Stimulated activated naive B cell treated with anti-CD40 and anti-IgM and Interleukin-4, amounts not matched to agents 10 μg/mL and 1 μg/mL and 100 μg/mL, for 72 hours (primary cell): ENCODE measurements at places on chromosomes 13 and 19.

- DNase-seq, result no peak
Observed at GRCh38 chr13:51794964-51795363, 9.0 kb downstream of the DHRS12 start.

DNA sequence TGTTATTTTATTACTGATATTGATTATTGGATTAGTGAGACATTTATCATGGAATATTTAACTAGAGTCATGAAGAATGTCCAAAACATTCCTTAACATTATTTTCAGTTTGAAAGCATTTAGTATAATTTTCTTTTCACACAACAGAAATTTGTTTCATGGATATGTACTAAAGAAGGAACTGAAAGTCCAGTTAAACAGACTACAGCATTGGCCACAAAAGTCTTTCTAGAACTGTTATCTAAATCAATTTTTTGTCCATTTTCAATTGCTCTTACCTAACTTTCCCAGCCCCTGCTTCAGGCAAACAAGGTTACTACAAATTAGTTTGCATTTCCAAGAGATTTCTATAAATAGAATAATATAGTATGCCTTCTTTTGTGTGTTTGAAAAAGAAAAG, 1018.0 kb upstream of the PCDH20 start:
- no peak for DNase-seq

DNA sequence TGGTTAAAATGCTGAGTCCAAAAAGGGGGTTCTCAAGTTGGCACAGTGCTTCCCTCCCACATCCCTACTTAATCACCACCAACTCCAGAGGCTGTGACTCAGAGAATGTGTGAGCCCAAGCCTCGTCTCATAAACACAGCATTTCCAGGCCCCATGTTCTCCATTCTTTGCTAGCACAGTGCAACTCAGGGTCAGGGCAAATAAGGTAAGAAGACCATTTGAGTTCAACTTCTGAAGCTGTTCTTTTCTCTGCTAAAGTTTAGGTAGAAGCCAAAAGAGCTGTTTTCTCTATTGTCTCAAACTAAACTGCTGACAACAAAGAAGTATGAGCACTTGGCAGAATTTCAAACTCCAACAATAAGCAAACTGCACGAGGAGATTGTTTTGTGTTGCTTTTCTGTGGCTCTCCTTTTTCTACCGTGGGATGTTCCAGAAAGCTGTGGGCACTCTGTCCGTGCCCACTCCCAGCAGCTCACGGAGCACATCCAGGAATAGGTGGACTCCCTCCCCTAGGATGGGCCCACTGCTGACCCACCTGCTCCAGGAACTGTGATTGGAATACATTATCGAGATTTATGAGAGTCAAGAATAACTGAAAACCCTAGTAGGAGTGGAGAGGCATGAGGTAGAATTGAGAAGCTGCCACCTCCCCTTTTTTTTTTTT, 494.3 kb downstream of the COG6 start:
- DNase-seq, result no peak

DNA sequence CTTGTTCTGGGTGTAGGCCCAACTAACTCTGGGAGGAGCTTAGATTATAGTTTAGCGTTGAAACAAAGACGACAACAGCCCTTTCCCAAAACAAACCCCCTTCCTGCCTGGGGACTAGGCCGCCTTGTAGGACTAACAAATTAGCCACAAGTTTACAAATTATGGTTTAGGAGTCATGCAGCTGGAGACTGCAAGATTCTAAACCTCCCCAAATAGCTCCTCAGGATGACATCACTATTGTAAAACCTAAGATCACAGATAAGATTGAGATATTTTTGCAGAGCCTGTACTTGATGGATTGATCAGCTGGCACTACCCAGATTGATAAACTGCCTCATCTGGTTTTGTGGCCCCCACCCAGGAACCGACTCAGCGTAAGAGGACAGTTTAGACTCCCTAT, 2.3 kb upstream of the SLC25A15 start:
- DNase-seq, result no peak

DNA sequence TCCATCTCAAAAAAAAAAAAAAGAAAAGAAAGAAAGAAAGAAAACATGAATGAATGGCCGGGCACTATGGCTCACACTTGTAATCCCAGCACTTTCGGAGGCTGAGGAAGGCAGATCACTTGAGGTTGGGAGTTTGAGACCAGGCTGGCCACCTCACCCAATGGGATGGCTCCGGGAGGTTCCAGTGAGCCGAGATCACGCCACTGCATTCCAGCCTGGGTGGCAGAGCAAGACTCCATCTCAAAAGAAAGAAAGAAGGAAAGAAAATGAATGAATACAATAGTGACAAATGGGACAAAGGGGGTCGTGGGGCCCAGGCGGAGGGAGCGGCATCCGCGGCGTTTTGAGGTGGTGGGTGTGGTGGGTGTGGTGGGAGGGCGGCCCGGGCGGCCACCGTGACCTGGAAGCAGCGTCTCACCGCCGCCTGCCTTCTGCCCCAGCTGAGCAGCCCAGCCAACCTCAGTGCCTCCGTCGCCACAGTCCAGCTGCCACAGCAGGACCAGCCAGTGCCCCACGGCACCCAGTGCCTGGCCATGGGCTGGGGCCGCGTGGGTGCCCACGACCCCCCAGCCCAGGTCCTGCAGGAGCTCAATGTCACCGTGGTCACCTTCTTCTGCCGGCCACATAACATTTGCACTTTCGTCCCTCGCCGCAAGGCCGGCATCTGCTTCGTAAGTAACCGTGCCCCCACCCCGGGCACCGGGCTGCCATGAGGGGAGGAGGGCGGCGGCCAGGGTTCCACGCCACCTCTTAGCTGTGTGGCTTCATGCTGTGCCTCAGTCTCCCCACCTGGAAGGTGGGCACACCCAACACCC, 5.1 kb downstream of the PRTN3 start:
- DNase-seq, result no peak

DNA sequence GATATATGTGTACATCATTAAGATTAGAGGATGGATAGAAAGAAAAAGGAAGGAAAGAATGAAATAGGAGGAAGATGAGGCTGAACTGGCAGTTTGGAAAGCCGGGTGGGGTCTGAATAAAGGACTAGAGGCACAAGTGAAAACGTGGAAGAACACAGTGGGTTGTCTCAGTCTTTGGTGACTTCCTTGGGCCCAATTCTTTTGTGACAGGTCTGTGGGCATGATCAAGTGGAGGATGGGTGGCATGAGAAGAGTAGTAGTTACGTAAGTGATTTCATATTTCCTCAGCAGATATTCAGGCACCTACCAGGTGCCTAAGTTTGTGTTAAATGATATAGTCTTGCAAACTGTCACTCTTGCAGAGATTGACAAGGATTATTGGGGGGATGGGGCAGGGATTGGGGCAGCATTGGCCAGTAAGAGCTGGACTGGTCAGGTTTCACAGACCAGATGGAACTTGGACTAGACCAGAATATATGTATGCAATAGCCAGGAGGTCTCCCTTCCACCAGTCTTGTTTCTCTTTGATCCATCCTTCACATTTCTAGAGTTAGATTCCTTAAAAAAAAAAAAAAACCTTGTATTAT, 2.7 kb downstream of the TPP2 start:
- DNase-seq, result no peak

- DNase-seq, result no peak
Observed at GRCh38 chr19:38569368-38569983, 48.3 kb downstream of the MAP4K1 start.

GRCh38 chr19:16041299-16041990, 34.9 kb upstream of the TPM4 start:
- peak; percentile 61 for DNase-seq

- DNase-seq, result no peak
Observed at GRCh38 chr13:52846567-52847321, 1.7 kb downstream of the PCDH8 start.

DNA sequence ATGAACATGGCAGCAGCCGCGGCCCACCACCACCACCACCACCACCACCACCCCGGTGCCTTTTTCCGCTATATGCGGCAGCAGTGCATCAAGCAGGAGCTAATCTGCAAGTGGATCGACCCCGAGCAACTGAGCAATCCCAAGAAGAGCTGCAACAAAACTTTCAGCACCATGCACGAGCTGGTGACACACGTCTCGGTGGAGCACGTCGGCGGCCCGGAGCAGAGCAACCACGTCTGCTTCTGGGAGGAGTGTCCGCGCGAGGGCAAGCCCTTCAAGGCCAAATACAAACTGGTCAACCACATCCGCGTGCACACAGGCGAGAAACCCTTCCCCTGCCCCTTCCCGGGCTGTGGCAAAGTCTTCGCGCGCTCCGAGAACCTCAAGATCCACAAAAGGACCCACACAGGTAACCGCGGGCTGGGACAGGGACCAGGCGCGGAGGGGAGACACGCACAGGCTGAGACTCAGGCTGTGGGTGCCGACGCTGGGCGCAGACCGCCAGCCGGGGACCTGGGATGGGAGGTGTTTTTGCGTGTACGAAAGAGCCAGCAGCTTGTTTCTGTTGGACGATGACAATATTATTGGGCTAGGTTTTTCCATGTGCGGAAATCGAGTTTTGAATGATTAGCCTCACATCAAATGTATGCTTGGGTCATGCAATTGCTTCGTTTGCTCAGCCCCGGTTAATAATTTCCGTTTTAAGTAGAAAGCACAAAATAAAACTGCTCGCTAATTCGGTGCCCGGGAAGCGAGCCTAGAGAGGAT, 1.3 kb downstream of the ZIC2 start:
- no peak for DNase-seq

DNA sequence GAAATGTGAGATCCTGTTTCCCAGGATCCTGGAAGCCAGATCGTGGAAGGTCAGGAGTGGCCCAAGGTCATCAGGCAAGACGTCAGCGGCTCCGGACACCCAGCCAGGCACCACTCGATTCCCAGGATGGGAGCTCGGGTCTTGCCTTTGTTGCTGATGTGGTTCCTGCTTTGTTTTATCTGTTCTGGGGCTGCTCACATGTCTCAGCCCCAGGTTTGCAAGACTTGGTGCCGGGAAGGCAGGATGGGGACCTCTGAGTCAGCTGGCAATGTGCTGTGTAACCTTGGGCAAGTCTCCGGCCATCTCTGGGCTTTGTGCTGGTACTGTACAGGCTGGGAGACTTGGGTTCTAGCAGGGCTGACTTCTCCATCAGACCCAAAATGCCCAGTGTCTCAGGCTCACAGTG, 1.4 kb upstream of the FCHO1 start:
- DNase-seq, result no peak

GRCh38 chr19:31387717-31388301, 38.6 kb upstream of the TSHZ3 start:
- DNase-seq, result no peak
